Thoracic aorta (tissue), 2 donors: ENCODE measurements at places on chromosomes 13 and 19. TPM values are rescaled to one million over a fixed set of nuclear protein-coding genes. Genes with fewer than 3 reads are reported as not detected.

GRCh38 chr13:38141792-38142191 is 207.9 kb upstream of the UFM1 start:
- DNase-seq = no peak
- no peak overlapping the region for H3K4me3 ChIP-seq
- no peaks in the 10 kb centered on the region for H3K27me3 ChIP-seq
- H3K36me3 ChIP-seq = no peaks in the 10 kb centered on the region
- H3K4me1 ChIP-seq = no peaks in the 10 kb centered on the region

GRCh38 chr19:54245936-54246335 is 3.3 kb upstream of the LILRA6 start:
- DNase-seq = no peak
- H3K36me3 ChIP-seq = no peaks in the 10 kb centered on the region
- H3K4me1 ChIP-seq = no peaks in the 10 kb centered on the region
- H3K4me3 ChIP-seq = no peak overlapping the region

DNA sequence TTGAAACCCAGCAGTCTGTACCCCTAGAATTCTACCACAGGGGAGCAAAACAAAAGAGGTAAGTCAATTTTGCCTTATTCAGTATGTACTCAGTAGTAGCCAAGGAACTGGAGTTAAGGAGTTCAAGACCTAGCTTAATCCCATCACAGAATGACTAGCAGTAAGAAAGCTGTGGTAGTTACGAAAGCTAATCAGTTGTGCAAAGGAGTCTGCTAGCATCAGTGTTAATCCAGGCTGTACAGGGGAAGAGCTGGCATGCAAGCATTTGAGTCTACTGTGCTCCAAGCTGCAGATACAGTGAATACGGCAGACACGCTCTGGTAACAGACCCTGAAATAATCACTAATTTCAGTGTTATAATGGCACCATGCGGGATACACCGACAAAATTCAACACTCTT is 4.7 kb downstream of the DNMT1 start:
- no peak for DNase-seq
- no peak overlapping the region for H3K27ac ChIP-seq
- no peaks in the 10 kb centered on the region for H3K27me3 ChIP-seq
- peaks cover 3% of the 10 kb centered on the region for H3K4me1 ChIP-seq
- H3K36me3 ChIP-seq = no peaks in the 10 kb centered on the region

DNA sequence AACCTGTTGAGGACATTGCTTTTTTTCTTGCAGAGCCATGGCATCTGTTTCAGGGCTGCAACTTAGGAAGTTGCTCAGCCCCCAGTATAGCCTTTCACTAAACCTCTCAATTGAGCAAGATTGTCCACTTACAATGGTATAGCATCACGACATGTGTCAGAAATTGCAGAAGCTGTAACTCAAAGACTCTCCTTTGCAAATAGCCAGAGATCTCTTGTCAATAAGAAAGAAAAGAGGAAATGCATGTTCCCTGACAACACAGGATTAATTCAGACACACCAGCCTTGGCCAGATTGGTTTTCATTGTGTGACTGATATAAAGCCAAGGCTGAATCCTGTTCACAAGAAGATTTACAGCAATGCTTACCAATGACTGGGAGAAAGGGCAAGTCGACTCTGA is 38.7 kb upstream of the CYSLTR2 start:
- DNase-seq = no peak
- H3K27me3 ChIP-seq = no peaks in the 10 kb centered on the region
- H3K27ac ChIP-seq = no peak overlapping the region
- no peak overlapping the region for H3K4me3 ChIP-seq
- no peaks in the 10 kb centered on the region for H3K36me3 ChIP-seq

GRCh38 chr13:88107570-88107969 is 436.4 kb downstream of the SLITRK5 start:
- no peaks in the 10 kb centered on the region for H3K27me3 ChIP-seq
- peaks cover 4% of the 10 kb centered on the region for H3K4me1 ChIP-seq
- H3K27ac ChIP-seq = no peak overlapping the region

DNA sequence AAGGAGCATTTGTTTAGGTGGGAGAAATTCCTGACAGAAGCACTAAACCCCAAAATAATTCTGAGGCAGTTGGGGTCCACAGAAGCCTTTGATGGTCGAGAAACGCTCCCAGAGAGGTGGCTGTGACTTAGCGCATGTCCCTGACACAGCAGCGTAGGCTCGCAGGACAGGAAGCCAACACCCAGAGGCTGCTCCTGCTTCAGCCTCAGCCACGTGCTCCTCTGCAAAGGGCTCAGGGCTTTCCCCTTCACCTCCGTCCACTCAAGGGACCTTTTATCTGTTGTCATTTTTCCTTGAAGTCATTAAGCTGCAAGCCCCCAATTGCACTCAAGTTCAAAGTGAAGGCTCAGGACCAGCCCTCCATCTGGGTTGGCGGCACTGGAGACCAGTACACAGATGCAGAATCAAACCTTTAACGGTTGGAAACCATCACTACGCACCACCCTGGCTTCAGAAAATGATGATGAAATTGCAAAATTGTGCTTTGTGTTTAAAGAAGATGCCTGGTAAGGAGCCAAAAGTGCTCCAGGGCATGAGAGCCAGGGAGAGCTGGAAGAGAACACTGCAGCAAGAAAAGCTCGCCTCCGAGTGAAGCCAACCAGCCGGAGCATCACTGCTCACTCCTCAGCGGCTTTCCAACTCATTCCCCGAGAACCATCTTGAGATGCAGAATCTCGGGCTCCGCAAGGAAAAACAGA is 219.6 kb downstream of the RAP2A start:
- no peaks in the 10 kb centered on the region for H3K4me1 ChIP-seq
- no peak overlapping the region for H3K4me3 ChIP-seq
- H3K27ac ChIP-seq = no peak overlapping the region
- DNase-seq = no peak
- no peaks in the 10 kb centered on the region for H3K36me3 ChIP-seq

GRCh38 chr13:44231786-44232516 is 141.7 kb upstream of the SERP2 start:
- H3K36me3 ChIP-seq = no peaks in the 10 kb centered on the region
- H3K27ac ChIP-seq = no peak overlapping the region
- peaks cover 15% of the 10 kb centered on the region for H3K4me1 ChIP-seq
- H3K27me3 ChIP-seq = no peaks in the 10 kb centered on the region
- no peak for DNase-seq
- no peak overlapping the region for H3K4me3 ChIP-seq

- no peak overlapping the region for H3K4me3 ChIP-seq
- no peak overlapping the region for H3K27ac ChIP-seq
- no peaks in the 10 kb centered on the region for H3K27me3 ChIP-seq
- no peak for DNase-seq
- no peaks in the 10 kb centered on the region for H3K4me1 ChIP-seq
These were observed 114.0 kb downstream of the KCTD12 start for GRCh38 chr13:76772241-76772640.

DNA sequence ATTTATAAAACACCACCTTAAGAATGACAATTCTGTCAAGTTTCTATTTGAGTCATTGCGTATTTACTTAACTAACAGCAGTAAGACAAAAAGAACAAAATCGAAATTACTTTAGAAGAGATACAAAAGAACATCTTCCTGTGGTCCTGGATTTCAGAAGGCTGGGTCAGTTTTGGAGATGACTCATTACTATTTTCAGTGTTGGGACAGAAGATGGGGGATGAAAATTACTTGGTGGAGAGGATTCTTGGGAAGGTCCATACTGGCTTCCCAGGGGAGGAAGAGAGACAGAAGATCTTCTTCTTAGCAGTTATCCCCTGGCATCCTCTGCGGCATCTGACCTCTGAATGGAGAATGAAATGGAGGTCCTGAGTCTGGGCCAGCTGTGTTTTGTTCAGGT is 33.5 kb upstream of the CSNK1A1L start:
- no peak overlapping the region for H3K4me3 ChIP-seq
- no peaks in the 10 kb centered on the region for H3K27me3 ChIP-seq
- no peaks in the 10 kb centered on the region for H3K36me3 ChIP-seq
- no peak overlapping the region for H3K27ac ChIP-seq
- DNase-seq = no peak

GRCh38 chr13:98664047-98664446 is 87.1 kb upstream of the STK24 start:
- no peak for DNase-seq
- no peak overlapping the region for H3K27ac ChIP-seq
- no peaks in the 10 kb centered on the region for H3K4me1 ChIP-seq

DNA sequence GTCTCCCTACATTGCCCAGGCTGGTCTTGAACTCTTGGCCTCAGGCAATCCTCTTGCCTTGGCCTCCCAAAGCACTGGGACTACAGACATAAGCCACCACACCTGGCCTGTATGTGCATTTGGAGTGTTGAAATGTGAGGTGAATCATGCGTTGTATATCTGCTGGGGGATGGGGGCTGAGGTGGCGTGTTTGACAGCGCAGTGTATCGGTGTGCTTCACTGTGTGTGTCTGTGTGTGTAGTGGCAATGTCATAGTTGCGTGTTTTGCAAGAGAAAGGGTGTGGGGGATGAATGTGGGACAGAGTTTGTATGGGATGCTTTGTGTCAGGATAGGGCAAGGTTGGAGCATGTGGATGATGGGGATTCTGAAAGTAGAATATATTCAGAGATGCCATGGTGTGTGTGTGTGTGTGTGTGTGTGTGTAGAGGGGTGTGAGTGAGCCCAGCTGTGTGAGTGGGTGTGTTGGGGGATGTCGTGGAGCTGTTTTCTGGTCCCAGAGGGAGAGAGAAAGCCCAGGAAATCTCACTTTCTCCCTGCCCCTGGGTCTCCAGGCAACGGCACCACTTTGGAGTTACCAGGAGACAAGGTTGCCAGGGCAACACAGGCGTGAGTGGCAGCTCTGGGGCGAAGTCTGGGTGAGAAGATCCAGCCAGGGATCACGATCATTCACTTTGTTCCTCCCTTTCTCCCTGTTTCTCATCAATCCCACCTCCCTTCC is 1.1 kb upstream of the SWSAP1 start:
- peaks cover 35% of the 10 kb centered on the region for H3K4me1 ChIP-seq
- DNase-seq = no peak
- H3K4me3 ChIP-seq = no peak overlapping the region
- no peaks in the 10 kb centered on the region for H3K36me3 ChIP-seq
- H3K27me3 ChIP-seq = no peaks in the 10 kb centered on the region

DNA sequence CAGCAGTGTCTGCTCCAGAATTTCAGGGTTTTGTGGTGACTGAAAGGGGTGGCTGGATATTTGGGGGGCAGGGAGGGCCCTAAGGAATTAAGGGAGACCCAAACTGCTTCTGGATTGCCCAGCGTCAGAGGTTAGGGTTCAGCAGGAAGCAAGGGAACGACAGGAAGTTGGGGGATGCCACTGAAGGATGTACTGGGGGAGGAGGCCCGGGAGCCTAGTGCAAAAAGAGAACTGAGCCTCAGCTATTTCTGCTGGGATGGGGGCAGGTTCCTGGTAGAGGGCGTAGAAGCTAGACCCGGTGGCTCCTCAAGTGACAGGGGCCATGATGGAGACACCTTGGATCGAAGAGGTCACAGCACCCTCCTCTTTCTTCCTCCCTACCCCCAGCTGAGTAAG is 1.1 kb downstream of the CYP2S1 start:
- peak overlapping the region; percentile 60 for H3K4me3 ChIP-seq
- H3K27ac ChIP-seq = no peak overlapping the region
- DNase-seq = no peak
- peaks cover 8% of the 10 kb centered on the region for H3K4me1 ChIP-seq

DNA sequence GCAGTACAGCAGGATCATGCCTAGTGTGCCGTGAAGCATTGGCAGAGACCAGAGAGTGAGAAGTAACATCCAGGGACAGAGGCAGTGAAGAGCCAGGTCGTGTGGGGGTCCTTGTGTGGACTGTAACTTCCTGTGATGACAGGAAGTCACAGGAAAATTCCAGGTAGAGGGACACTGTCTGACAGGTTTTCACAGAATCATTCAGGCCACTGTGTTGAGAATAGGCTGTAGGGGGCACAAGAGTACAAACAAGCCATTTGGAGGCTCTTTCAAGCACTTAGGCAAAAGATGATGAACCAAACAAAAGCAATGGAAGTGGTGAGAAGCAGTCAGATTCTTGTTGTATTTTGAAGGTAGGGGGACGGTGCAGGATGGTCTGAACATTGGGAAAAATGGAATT is 46.4 kb downstream of the N4BP2L1 start:
- H3K4me1 ChIP-seq = no peaks in the 10 kb centered on the region
- H3K27ac ChIP-seq = no peak overlapping the region
- H3K4me3 ChIP-seq = no peak overlapping the region
- no peaks in the 10 kb centered on the region for H3K36me3 ChIP-seq
- no peak for DNase-seq

DNA sequence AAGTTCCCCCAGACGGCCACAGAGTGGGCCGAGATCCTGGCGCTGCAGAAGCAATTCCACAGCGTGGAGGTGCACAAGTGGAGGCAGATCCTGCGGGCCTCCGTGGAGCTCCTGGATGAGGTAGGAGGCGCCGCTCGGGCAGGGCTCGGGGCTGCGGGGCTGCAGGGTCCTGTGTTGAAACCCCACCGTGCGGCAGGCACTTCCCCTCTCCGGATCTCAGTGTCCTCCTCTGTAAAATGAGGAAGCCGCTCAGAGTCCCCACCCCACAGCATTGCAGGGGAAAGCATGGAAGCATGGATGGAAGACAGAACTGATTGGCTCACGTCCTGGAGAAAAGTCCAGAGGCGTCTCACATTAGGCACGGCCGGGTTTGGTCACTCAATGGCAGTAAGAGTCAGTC is 6.8 kb upstream of the SCN1B start:
- no peak overlapping the region for H3K27ac ChIP-seq
- H3K36me3 ChIP-seq = peaks cover 56% of the 10 kb centered on the region
- DNase-seq = no peak
- no peaks in the 10 kb centered on the region for H3K4me1 ChIP-seq
- no peaks in the 10 kb centered on the region for H3K27me3 ChIP-seq

- no peak overlapping the region for H3K27ac ChIP-seq
- H3K4me1 ChIP-seq = no peaks in the 10 kb centered on the region
- H3K4me3 ChIP-seq = no peak overlapping the region
- no peaks in the 10 kb centered on the region for H3K27me3 ChIP-seq
- DNase-seq = no peak
These were observed 4.0 kb downstream of the MAG start for GRCh38 chr19:35295792-35296462.

DNA sequence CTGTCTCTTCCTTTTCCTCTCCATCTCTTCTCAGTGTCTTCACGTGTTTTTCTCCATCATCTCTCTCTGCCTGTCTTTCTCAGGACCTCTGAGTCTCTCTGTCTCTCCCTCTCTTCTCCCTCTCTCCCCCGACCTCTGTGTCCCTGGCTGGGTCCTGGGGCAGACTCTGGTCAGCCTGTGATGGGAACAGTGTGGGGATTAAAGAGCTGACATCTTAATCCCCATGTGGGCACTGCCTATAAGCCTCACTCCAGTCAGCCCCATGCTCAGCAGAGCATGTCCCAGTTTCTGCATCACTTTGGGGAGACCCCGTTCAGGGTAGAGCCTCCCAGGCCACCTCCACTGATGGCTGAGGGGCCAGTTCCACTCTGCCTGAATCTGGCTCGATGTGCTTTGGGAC is 16.2 kb downstream of the EGLN2 start:
- no peak overlapping the region for H3K27ac ChIP-seq
- H3K4me1 ChIP-seq = peaks cover 17% of the 10 kb centered on the region
- DNase-seq = no peak
- H3K36me3 ChIP-seq = no peaks in the 10 kb centered on the region
- H3K27me3 ChIP-seq = no peaks in the 10 kb centered on the region

The ACP5 gene
- 14.6 TPM for total RNA-seq

The HCN2 gene
- not detected for total RNA-seq

The CEACAM21 gene
- 6.9 TPM for total RNA-seq

The SIAH3 gene
- not detected for total RNA-seq

The THSD1 gene
- total RNA-seq = 4.1 TPM

The LYL1 gene
- total RNA-seq = 36.1 TPM

The WDR87 gene
- not detected for total RNA-seq

The RBM42 gene
- 47.2 TPM for total RNA-seq

The TSHZ3 gene
- total RNA-seq = 9.3 TPM

The ZNF135 gene
- 7.6 TPM for total RNA-seq

The KCTD4 gene
- not detected for total RNA-seq

The C19orf67 gene
- not detected for total RNA-seq

The POMP gene
- 45.1 TPM for total RNA-seq
